ENCODE measurements at places on chromosomes 5 and 9. TPM values are rescaled to one million over a fixed set of nuclear protein-coding genes. Genes with fewer than 3 reads are reported as not detected.

GRCh38 chr9:6428940-6429889 lies 16.2 kb downstream of the UHRF2 start:
- H3K27ac ChIP-seq = peak overlapping the region; percentile 4
- no peaks in the 10 kb centered on the region for H3K27me3 ChIP-seq
- peak; percentile 22 for DNase-seq
- H3K4me3 ChIP-seq = no peak overlapping the region
- H3K4me1 ChIP-seq = peaks cover 78% of the 10 kb centered on the region

DNA sequence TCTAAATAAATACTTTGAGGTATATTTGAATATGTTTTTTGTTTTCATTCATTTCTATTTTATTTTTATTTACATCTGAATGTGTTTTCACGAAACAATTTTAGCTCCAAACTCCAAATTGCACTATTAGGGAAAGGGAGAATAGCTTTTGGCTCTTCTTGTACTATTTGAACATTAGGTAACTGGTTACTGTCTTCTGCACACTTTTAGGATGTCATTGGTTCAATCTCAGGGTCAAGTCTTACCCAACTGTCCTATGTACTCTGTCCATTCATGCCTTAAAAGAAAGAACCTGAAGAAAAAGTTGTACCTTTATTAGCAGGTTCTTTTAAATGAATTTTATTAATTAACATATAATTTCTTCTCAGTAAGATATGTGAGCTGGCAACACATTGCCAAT lies 51.6 kb downstream of the ITGA1 start:
- DNase-seq = no peak
- H3K27me3 ChIP-seq = no peaks in the 10 kb centered on the region
- H3K27ac ChIP-seq = no peak overlapping the region
- no peak overlapping the region for H3K4me3 ChIP-seq

- H3K4me3 ChIP-seq = no peak overlapping the region
- no peaks in the 10 kb centered on the region for H3K36me3 ChIP-seq
- no peaks in the 10 kb centered on the region for H3K4me1 ChIP-seq
- H3K27me3 ChIP-seq = peaks cover 16% of the 10 kb centered on the region
- no peak for DNase-seq
Observed at GRCh38 chr9:38079461-38080031, 10.5 kb upstream of the SHB start.

The RMI1 gene
- total RNA-seq = 25.0 TPM

The GRIN3A gene
- not detected for total RNA-seq

- peaks cover 25% of the 10 kb centered on the region for H3K4me1 ChIP-seq
- no peaks in the 10 kb centered on the region for H3K36me3 ChIP-seq
Observed at GRCh38 chr9:114806526-114806900, 674 bp upstream of the TNFSF15 start.

DNA sequence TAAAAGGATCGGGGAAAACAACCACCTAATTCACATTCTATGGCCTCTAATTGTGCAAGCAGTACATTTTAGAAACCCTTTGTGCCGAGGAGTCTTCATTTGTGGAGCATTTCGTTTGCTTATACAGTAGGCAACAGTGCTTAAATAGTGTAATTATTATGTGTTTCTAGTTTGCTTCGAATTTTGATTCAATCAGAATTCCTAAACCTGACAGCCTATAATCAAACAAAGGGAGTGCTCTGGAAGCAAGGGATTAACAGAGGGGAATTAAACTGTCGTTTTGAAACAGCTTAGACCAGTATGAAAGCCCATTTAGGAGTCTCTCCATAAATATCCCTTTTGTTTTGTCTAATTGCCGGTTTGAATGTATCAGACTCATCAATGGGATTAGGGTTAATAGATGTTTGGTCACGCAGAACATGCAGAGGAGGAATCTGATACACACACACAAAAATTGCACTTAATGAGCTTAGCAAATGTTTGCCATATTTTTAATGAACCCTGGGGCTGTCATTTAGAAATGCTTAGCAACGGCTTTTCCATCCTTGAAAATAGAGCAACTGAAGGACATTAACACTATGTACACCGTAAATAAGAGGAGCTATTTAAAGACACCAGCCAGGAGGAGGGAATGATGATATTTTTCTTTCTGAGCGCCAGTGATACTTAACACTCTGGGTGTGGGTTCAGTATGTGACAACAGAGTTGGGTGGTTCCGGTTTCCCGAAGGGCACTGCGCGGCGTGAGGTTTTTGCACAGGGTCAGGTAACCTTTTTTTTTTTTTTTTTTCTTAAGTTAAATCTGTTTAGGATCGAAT lies 404.7 kb downstream of the TLE4 start:
- no peak for DNase-seq
- no peak overlapping the region for H3K4me3 ChIP-seq
- peaks cover 2% of the 10 kb centered on the region for H3K4me1 ChIP-seq

DNA sequence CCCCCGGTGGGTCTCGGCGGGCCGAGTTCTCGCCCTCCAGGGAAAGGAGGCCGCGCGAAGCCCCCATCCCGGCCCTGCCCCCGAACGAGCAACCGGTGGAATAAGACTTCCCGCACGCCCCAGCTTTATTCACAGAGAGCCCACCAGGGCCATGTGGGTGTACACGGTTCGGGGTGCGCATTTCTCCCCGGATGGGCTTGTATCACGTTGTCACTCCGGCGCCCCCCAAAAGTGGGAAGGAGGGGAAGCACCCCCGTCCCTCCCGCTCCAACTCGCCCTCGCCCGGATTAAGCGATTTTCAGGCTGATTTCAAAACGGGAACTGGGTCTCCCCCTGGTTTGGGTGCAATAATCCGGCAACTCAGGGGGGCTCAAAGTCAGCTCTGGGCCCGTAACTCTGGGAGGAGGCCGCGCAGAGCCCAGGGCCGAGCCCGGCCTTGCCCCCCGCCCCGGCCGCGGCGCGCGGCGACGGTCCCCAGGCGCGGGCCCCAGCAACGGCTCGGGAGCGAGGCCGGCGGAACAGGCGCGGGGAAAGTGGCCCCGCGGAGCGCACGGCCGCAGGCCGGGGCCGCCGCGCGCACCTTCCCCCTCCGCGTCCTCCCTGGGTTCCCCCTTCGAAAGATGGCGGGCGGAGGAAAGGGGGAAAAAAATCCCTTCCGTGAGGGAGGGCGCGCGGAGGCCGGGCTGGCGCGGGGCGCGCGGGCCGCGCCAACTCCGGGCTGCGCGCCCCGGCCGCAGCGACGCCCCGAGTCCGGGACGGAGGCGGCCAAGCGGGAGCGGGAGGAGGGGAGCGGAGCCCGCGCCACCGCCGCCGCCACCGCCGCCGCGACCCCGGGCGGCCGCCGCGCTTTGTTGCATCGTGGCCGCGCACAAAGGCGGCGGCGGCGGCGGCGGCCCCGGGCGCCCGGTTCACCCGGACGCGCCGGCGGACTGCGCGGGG lies 644 bp downstream of the BRD3 start:
- peak overlapping the region; percentile 85 for H3K4me3 ChIP-seq
- peaks cover 34% of the 10 kb centered on the region for H3K4me1 ChIP-seq
- DNase-seq = peak; percentile 71
- peaks cover 11% of the 10 kb centered on the region for H3K27me3 ChIP-seq
- no peaks in the 10 kb centered on the region for H3K36me3 ChIP-seq

DNA sequence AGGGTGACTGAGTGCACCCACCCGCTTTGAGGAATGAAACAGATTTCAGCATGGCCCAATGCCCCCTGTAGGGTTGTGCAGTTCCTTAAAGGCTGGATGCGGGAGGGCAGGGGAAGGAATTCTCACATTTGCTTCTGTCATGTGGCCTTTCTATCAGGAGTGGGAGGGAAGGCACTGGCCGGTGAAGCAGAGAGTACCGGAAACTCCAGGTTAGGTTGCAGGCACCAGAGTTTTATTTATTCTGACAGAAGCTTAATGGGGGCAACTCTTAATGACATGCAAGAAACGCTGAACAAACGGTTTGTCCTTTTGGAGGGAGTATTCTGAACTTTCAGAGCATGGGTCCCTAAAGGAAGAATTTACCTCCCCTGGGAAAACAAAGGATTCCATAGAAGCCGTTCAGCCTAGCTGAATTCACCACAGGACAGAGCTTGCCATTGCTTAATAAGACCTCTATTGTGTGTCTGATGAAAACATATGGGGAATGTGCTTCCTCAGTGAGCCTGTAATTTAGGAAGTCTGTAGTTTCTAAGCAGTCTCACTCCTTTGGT lies 44.1 kb upstream of the EQTN start:
- no peaks in the 10 kb centered on the region for H3K36me3 ChIP-seq
- H3K27ac ChIP-seq = no peak overlapping the region
- DNase-seq = no peak
- no peaks in the 10 kb centered on the region for H3K27me3 ChIP-seq
- no peaks in the 10 kb centered on the region for H3K4me1 ChIP-seq
- H3K4me3 ChIP-seq = no peak overlapping the region

DNA sequence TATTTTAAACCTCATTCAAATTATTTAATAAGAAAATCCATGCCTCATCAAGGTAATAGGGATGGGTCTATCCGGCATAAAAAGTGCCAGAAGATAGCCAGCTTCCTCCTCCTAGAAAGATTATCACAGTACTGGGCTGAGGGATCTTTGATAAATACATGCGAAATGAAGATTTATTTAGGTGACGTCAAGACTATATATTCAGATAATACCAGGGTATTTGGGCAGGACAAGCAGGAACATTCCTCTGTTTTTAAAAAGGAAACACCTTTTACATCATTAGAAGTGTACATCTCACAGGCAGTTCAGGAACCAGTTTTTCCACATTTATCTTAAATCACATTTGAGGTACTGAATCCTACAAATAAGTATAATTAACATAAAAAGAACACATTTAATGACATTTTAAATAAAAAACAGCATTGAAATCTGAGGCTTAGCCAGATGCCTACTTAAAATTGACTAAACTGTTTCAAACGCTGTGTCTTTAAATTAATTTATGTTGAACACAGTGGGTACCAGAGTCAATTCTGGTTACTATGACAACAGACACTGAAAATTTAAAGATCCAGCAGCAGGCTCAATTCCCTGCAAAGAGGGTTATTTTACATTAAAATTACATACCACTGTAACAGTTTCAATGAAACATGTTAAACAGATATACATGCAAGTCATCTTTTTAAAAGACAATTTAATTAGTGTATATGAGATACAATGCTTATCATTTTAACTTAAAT lies 124.7 kb upstream of the SLCO6A1 start:
- H3K27me3 ChIP-seq = peaks cover 9% of the 10 kb centered on the region
- no peaks in the 10 kb centered on the region for H3K36me3 ChIP-seq
- no peak overlapping the region for H3K4me3 ChIP-seq

- no peak overlapping the region for H3K4me3 ChIP-seq
- H3K4me1 ChIP-seq = no peaks in the 10 kb centered on the region
- H3K27ac ChIP-seq = no peak overlapping the region
- H3K27me3 ChIP-seq = no peaks in the 10 kb centered on the region
- no peak for DNase-seq
Observed at GRCh38 chr9:28808042-28808441, 1234.8 kb upstream of the C9orf72 start.

- no peaks in the 10 kb centered on the region for H3K36me3 ChIP-seq
- peaks cover 3% of the 10 kb centered on the region for H3K4me1 ChIP-seq
- H3K4me3 ChIP-seq = no peak overlapping the region
- DNase-seq = peak; percentile 31
Observed at GRCh38 chr9:89668216-89668865, 63.5 kb downstream of the GADD45G start.

GRCh38 chr9:35696520-35697215 lies 6.9 kb upstream of the TPM2 start:
- peaks cover 22% of the 10 kb centered on the region for H3K36me3 ChIP-seq
- DNase-seq = peak; percentile 73
- H3K4me3 ChIP-seq = no peak overlapping the region
- peaks cover 1% of the 10 kb centered on the region for H3K4me1 ChIP-seq

The TEX48 gene
- total RNA-seq = 0.69 TPM

DNA sequence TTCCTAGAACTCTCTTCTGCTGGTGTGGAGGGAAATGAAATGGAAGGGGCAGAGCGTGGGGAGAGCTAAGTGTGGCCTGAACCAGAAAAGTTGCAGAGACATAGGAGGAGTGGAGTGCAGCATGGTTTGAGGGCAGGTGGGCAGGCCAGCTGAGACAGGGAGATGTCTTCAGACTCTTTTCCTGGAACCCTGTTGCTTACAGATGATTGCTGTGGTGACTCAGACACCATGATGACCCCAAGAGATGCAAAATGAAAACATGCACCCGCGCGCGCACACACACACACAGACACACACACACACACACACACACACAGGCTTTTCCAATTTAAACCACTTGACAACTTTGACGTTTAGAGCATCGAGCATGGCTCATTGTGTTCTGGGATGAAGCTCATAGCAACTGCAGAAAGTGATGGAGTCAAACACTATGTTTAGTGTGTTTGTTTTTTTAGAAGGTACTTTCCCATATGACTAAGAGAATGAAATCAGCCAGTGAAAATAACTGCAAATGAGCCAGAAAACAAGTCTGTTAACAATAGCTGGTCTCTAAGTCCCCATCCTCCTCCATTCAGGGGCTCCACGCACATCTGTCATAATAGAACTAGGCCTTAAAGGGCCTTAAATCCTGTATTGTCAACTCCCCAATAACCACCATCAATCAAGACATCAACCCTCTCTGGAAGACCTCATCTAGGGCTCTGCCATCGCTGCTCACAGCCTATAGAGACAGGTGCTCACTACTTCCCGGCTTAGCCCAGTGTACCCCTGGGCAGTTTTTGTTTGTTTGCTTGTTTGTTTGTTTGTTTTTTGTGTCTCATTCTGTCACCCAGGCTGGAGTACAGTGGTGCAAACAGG lies 9.6 kb downstream of the TMOD1 start:
- peak; percentile 37 for DNase-seq
- peaks cover 8% of the 10 kb centered on the region for H3K27me3 ChIP-seq
- peak overlapping the region; percentile 34 for H3K27ac ChIP-seq
- no peak overlapping the region for H3K4me3 ChIP-seq

DNA sequence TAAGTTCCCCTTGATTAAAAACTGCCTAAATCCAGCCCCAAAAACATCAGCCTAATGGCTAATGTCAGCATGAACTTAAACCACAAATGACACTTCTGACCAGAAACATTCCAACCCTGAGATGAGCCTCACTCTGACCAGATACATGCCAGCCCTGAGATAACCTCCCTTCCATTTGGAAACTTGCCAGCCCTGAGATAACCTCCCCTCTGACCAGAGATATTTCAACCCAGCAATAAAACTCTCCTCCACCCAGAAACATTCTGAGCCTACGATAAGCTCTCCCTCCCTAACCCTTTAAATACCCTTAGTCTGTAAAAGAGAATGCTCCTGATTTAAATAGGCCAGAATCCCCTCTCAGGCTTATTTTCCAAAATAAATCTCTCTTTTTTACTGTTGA lies 1035.7 kb upstream of the NUDT12 start:
- H3K36me3 ChIP-seq = no peaks in the 10 kb centered on the region
- H3K4me3 ChIP-seq = no peak overlapping the region
- H3K4me1 ChIP-seq = no peaks in the 10 kb centered on the region

DNA sequence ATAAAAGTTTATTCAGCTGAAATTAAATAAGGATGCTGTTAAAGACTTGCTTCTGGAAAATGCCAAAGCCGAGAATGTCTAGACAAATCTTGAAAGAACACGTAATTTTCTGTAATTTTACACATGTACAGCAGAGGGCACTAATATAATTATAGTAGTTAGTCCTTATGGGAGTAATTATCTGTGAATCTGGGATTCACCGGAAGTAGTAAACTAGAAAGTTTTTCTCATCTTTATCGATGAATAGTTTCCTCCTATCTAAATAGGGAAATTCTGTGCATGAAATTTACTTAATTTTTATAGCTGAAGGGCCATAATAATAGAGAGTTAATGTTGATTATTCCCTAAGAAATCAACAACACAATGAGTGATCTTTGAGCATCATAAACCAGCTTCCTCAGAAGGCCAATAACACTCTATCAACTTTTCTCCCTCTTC lies 18.4 kb upstream of the CNTLN start:
- no peak for DNase-seq
- no peak overlapping the region for H3K27ac ChIP-seq
- no peaks in the 10 kb centered on the region for H3K27me3 ChIP-seq
- H3K4me1 ChIP-seq = no peaks in the 10 kb centered on the region
- no peaks in the 10 kb centered on the region for H3K36me3 ChIP-seq
- H3K4me3 ChIP-seq = no peak overlapping the region
